Memory B cell (primary cell): ENCODE measurements at places on chromosomes 6 and 20.
A peak's percentile ranks its signal among the peaks of the same experiment; 100 is the strongest.

DNA sequence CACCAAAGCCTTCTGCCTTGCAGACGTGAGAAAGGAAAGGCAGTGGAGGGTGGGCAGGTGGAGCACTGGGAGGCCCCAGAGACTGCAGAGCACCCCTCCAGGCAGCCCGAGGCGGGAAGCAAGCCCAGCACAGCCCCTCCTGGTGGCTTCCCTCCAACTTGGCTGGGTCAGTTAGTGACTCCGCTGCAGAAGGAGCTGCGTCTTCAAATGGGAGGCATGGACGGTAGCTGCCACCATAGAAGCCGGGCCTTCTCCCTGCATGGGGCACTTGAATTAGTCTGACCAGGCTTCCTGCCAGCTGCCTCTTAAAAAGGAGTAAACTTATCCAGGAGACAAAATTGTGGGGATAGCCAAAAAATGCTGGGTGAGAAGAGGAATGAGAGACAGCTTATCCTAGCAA is 88.0 kb upstream of the RPS6KA2 start:
- H3K36me3 ChIP-seq = peaks cover 9% of the 10 kb centered on the region
- H3K27me3 ChIP-seq = peaks cover 5% of the 10 kb centered on the region
- no peak overlapping the region for H3K4me3 ChIP-seq
- DNase-seq = no peak
- H3K4me1 ChIP-seq = no peaks in the 10 kb centered on the region

- H3K27ac ChIP-seq = no peak overlapping the region
- no peak for DNase-seq
- no peaks in the 10 kb centered on the region for H3K27me3 ChIP-seq
These were observed 1.8 kb upstream of the CCND3 start for GRCh38 chr6:41943456-41943855.

DNA sequence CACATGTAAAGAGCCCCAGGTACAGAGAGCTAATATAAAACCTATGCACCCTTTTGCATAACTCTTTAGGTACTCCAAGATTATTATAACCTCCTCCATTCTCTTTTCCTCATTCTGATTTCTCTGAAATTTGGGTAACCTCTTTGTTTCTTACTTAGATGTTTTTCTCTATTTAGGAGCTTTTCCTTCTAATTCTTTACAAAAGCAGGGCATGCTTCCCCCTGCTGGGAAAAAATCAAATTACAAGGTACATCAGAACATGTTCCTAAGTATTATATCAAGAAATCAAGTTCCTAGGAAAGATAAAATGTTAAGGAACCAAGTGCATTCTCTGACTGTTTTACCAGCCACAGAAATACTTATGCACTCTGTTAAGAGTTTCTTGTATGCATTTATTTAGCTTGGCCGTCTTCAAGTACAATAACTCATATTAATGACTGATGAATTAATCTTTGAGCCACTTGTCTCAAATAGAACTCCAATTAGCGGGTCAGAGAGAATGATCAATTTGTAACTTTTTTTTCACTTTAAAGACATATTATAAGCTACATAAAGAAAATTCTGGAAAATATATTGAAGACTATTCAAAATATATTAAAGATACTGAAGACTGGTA is 2.1 kb downstream of the KHDRBS2 start:
- H3K27me3 ChIP-seq = no peaks in the 10 kb centered on the region
- no peak overlapping the region for H3K27ac ChIP-seq
- peaks cover 20% of the 10 kb centered on the region for H3K4me1 ChIP-seq
- peak overlapping the region; percentile 69 for H3K4me3 ChIP-seq
- H3K36me3 ChIP-seq = no peaks in the 10 kb centered on the region

- no peak overlapping the region for H3K4me3 ChIP-seq
- H3K27me3 ChIP-seq = no peaks in the 10 kb centered on the region
- H3K36me3 ChIP-seq = no peaks in the 10 kb centered on the region
- no peaks in the 10 kb centered on the region for H3K4me1 ChIP-seq
These were observed 801.6 kb downstream of the EPHA7 start for GRCh38 chr6:92617721-92618120.

DNA sequence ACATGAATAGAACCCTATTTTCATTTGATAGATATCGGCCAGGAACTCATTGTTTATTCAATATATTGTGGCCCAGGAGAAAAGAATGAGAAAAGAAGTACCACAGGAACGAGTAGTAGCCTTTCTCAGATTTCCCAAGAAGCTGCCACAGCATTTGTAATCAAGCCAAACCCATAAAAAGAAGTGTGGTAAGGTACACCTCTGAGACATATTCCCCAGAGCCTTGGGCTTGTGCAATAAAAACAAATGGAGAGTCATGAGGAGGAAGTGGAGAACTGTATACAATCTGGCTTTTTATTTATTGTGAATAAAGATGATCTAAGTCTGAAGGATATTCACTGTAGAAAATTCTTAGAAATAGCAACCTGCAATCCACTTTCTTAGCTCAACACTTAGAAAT is 36.7 kb downstream of the KIF6 start:
- DNase-seq = no peak
- H3K36me3 ChIP-seq = no peaks in the 10 kb centered on the region
- H3K27me3 ChIP-seq = peaks cover 16% of the 10 kb centered on the region
- H3K4me3 ChIP-seq = no peak overlapping the region
- H3K27ac ChIP-seq = no peak overlapping the region
- no peaks in the 10 kb centered on the region for H3K4me1 ChIP-seq

- DNase-seq = no peak
- peaks cover 22% of the 10 kb centered on the region for H3K4me1 ChIP-seq
- no peaks in the 10 kb centered on the region for H3K36me3 ChIP-seq
These were observed 92.2 kb upstream of the CNKSR3 start for GRCh38 chr6:154602708-154603107.

- no peak overlapping the region for H3K4me3 ChIP-seq
- H3K4me1 ChIP-seq = peaks cover 3% of the 10 kb centered on the region
- peak overlapping the region; percentile 15 for H3K27ac ChIP-seq
- H3K27me3 ChIP-seq = no peaks in the 10 kb centered on the region
- DNase-seq = no peak
- no peaks in the 10 kb centered on the region for H3K36me3 ChIP-seq
These were observed 32.7 kb upstream of the RNF8 start for GRCh38 chr6:37321101-37321500.

DNA sequence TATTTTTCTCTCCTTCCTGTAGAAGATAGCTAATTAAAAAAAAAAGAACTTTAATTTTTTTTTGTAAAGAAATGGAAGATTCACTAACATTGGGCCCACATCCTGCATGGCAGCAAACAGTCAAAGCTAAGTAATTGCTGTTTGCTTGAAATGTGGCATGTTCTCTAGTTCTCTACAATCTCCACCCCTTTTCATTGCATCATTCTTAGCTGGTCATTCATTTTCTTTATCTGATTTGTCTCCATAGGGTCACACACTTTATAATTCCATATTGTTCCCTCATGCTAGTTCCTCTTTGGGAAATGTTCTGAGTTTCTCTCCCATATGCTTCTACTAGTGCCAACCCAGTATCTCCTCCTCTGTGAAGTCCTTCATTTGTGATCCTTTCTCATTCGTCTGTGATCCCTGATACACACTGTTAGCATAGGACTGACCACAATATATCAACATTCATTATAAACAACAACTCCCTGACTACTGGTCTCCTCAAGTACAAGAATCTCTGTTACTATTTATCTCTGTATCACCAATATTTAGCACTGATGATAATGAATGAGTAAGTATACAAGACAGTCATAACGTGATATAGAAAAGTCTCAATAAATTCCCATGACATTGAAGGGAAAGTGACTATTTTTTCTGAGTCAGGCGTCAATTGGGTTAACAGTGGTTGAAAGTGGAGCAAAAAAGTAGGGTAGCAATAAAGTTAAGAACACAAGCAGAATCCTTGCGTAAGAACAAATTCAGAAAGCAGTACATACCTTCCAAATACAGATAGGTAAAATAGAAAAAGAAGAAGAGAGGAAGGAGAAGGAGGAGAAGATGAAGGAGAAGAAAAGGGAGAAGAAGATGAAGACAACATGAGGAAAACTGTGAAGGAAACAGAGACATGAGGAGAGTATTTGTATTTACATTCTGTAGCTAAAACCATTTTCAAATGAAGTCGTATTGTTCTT is 33.2 kb upstream of the MYB start:
- no peak overlapping the region for H3K4me3 ChIP-seq
- peaks cover 10% of the 10 kb centered on the region for H3K4me1 ChIP-seq
- no peaks in the 10 kb centered on the region for H3K27me3 ChIP-seq
- no peak overlapping the region for H3K27ac ChIP-seq
- DNase-seq = no peak
- H3K36me3 ChIP-seq = no peaks in the 10 kb centered on the region

DNA sequence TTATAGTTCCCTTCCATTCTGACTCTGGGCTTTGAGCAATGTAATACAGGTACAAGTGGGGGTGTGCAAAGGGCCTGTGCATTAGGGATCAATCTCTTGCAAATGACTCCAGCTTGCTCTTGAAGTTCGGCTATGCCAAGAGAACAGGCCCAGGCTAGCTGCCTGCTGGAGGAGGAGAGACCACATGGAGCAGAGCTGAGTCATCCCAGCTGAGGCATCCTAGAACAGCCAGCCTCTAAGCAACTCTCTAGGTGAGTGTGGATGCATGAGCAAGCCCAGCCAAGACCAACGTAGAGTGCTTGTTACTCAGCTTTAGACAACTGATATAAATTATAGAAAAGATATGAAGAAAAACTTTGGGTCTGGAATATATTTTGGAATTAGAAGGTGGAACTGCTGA is 47.6 kb upstream of the RBM24 start:
- H3K4me1 ChIP-seq = no peaks in the 10 kb centered on the region
- H3K27ac ChIP-seq = no peak overlapping the region
- no peaks in the 10 kb centered on the region for H3K27me3 ChIP-seq
- no peaks in the 10 kb centered on the region for H3K36me3 ChIP-seq
- H3K4me3 ChIP-seq = no peak overlapping the region

DNA sequence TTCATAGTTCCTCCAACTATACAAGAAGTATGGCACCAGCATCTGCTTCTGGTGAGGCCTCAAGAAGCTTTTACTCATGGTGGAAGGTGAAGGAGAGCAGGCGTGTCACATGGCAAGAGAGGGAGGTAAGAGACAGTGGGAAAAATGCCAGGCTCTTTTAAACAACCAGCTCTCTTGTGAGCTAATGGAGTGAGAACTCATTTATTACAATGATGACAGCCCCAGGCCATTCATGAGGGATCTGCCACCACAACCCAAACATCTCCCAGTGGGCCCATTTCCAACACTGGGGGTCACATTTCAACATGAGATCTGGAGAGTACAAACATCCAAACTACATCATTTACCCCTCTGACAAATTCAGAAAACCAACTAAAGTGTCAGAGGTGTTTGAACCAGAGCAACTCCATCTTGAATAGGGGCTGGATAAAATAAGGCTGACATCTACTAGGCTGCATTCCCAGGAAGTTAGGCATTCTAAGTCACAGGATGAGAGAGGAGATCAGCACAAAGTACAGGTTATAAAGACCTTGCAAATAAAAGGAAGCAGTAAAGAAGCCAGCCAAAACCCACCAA is 2.2 kb upstream of the UBD start:
- H3K27ac ChIP-seq = no peak overlapping the region
- peaks cover 14% of the 10 kb centered on the region for H3K27me3 ChIP-seq
- no peak overlapping the region for H3K4me3 ChIP-seq
- H3K4me1 ChIP-seq = peaks cover 5% of the 10 kb centered on the region

DNA sequence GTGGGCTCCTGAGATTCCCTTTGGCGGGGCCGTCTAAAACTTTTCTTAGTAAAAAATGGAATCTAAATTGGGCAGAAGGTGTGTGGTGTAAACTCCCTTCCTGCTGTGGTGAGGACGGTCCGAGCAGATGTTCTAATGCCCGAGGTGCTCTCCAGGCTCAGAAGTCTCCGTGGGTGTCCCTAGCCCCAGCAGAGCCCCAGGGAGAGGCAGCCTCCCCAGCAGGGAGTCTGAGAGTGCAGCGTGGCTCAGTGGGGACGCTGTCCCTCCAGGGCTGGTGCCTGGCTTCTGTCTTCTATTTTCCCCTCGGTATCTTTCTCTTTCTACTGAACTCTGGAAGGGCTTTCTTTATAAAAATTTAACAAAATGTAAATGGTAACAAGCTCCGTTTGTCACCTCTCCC is 208.2 kb downstream of the SMOC2 start:
- H3K27ac ChIP-seq = no peak overlapping the region
- H3K4me1 ChIP-seq = no peaks in the 10 kb centered on the region
- no peak for DNase-seq
- H3K27me3 ChIP-seq = no peaks in the 10 kb centered on the region
- H3K4me3 ChIP-seq = no peak overlapping the region

GRCh38 chr20:38386004-38386403 is 39.7 kb downstream of the LBP start:
- no peak overlapping the region for H3K27ac ChIP-seq
- H3K36me3 ChIP-seq = peaks cover 1% of the 10 kb centered on the region
- no peak for DNase-seq
- H3K4me3 ChIP-seq = no peak overlapping the region

DNA sequence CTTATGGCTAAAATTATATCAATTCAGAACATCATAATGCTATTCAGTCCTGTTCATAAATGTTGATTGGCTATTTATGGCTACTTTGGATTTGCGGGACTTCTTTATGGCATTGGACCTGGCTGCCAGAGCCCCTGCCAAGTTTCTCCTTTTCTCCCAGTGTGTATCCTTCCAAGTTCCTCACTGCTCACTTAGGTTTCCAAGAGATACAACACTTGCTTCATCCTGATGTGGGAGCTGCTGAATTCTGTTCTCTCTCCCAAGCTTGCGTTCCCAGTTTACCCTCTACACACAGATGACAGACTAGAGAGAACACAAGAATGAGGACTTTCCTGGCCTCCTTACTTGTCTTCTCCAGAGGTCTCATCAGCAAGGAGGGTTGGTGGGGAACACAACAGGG is 18.4 kb upstream of the DAAM2 start:
- DNase-seq = no peak
- H3K27me3 ChIP-seq = peaks cover 9% of the 10 kb centered on the region
- H3K4me1 ChIP-seq = no peaks in the 10 kb centered on the region
- no peak overlapping the region for H3K27ac ChIP-seq
- H3K4me3 ChIP-seq = no peak overlapping the region
- no peaks in the 10 kb centered on the region for H3K36me3 ChIP-seq

GRCh38 chr6:2979819-2980464 is 8.6 kb upstream of the SERPINB6 start:
- H3K27ac ChIP-seq = no peak overlapping the region
- DNase-seq = no peak
- peaks cover 13% of the 10 kb centered on the region for H3K27me3 ChIP-seq
- H3K4me1 ChIP-seq = no peaks in the 10 kb centered on the region

DNA sequence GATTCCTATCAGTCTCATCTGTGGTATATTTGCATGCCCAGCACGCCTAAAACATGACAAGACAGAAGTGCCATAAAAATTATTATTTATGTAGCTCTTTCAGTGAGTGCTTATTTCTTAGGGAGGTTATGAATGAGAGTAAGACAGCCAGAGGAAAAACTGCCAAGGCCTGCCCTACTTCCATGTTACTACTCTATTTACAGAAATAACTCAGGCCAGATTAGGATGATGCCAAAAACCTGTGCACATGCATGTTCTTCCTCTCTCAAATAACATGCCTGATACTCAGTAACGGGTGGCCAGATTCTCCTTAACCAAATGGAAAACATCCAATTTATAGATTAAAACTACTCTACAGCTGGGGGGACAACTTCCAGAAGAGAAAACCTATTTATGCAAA is 45.7 kb downstream of the ILRUN start:
- H3K27me3 ChIP-seq = no peaks in the 10 kb centered on the region
- DNase-seq = no peak
